ENCODE measurements at places on chromosomes 2 and 18. TPM values are rescaled to one million over a fixed set of nuclear protein-coding genes. Genes with fewer than 3 reads are reported as not detected.

ALPG gene
- not detected for total RNA-seq

DNAH7 gene
- 7.2 TPM for total RNA-seq

C2orf42 gene
- 18.7 TPM for total RNA-seq

DNA sequence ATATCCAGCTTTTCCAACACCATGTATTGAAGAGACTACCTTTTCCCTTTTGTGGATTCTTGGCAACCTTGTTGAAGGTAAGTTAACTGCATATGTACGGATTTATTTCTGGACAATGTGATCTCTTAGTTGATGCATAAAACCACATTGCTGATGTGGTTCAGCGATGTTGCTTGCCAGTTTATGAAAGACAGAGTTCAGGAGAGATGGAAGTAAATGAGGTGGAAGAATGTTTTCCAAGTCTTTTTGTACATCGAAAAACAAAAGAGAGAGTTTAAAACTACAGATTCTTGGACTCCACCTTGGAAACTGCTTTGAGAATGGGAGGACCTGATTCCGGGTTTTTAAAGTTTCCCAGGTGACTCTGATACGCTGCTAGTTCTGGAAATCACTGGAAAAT is 43.8 kb downstream of the MOB4 start:
- no peaks in the 10 kb centered on the region for H3K27me3 ChIP-seq
- no peaks in the 10 kb centered on the region for H3K4me1 ChIP-seq
- no peak for DNase-seq
- H3K4me3 ChIP-seq, result no peak overlapping the region

DNA sequence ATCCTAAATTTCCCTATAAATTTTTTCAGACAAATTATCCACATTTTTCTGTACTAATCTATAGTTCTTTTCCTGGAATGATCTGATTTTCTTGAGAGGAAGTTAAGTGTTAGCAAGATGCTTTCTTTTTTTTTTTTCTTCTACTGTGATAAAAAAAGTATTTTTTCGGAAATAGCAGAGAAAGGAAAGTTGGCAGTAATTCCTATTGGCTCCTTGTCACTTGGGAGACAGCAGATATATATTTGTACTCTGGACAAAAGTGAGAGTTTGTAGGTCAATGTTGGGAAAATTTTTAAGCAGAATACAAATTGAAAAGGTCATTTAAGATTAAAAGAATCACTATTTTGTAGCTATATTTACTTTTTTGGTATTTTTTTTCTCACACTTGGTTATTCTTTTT is 635.7 kb upstream of the NRXN1 start:
- DNase-seq, result no peak
- H3K27me3 ChIP-seq, result no peaks in the 10 kb centered on the region
- no peaks in the 10 kb centered on the region for H3K36me3 ChIP-seq
- no peak overlapping the region for H3K27ac ChIP-seq

GRCh38 chr18:24935896-24936295 is 416.1 kb downstream of the ZNF521 start:
- no peaks in the 10 kb centered on the region for H3K4me1 ChIP-seq
- H3K27ac ChIP-seq, result no peak overlapping the region
- H3K36me3 ChIP-seq, result no peaks in the 10 kb centered on the region

- no peak overlapping the region for H3K4me3 ChIP-seq
- DNase-seq, result no peak
- H3K27me3 ChIP-seq, result no peaks in the 10 kb centered on the region
- no peaks in the 10 kb centered on the region for H3K4me1 ChIP-seq
These were observed 634.8 kb upstream of the ZEB2 start for GRCh38 chr2:145154731-145155130.

GRCh38 chr18:44778788-44779187 is 98.1 kb downstream of the SETBP1 start:
- no peaks in the 10 kb centered on the region for H3K4me1 ChIP-seq
- no peaks in the 10 kb centered on the region for H3K27me3 ChIP-seq
- peak overlapping the region; percentile 36 for H3K27ac ChIP-seq
- no peaks in the 10 kb centered on the region for H3K36me3 ChIP-seq
- no peak for DNase-seq

- no peaks in the 10 kb centered on the region for H3K36me3 ChIP-seq
- H3K27me3 ChIP-seq, result no peaks in the 10 kb centered on the region
- no peaks in the 10 kb centered on the region for H3K4me1 ChIP-seq
- DNase-seq, result no peak
These were observed 59.0 kb upstream of the SPRED2 start for GRCh38 chr2:65491381-65491905.

- H3K36me3 ChIP-seq, result no peaks in the 10 kb centered on the region
- H3K27ac ChIP-seq, result peak overlapping the region; percentile 73
- no peaks in the 10 kb centered on the region for H3K4me1 ChIP-seq
- DNase-seq, result no peak
These were observed 81.0 kb upstream of the PPM1B start for GRCh38 chr2:44087714-44088092.

- H3K4me1 ChIP-seq, result no peaks in the 10 kb centered on the region
- DNase-seq, result no peak
- no peak overlapping the region for H3K4me3 ChIP-seq
- no peaks in the 10 kb centered on the region for H3K27me3 ChIP-seq
- no peak overlapping the region for H3K27ac ChIP-seq
- no peaks in the 10 kb centered on the region for H3K36me3 ChIP-seq
These were observed 58.7 kb upstream of the RMDN2 start for GRCh38 chr2:37866171-37866934.

DNA sequence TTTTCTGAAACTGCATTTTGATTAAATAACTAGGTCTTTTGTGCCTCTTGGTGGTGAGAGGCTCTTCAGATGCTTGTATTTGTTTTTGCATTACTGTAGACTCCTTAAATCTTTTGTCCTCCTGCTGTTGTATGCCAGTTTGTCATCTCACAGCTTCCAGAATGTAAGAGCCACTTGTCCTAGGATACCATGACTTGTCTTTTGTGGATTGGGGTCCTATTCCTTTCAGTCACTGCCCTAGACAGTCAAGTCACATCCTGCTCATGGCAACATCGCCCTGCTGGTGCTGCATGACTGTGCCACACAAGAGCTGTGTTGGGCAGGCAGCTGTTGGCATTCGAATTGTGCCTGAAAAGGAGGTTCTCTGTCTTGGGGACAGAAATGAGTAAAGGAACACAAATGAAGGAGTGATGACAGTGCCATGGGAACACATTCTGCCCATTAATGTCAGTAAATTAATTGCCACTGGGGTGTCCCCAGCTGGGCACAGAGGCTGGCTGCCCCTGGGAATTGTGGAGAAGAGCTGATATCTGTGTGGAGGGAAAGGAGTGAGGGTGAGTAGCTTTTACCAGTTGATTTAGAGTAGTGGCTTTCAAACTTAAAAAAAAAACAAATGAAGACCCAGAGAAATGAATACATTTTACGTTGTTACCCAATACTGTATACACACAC is 140.3 kb downstream of the ARL6IP6 start:
- no peak for DNase-seq
- H3K27me3 ChIP-seq, result no peaks in the 10 kb centered on the region
- no peak overlapping the region for H3K4me3 ChIP-seq
- no peaks in the 10 kb centered on the region for H3K36me3 ChIP-seq
- no peak overlapping the region for H3K27ac ChIP-seq

DNA sequence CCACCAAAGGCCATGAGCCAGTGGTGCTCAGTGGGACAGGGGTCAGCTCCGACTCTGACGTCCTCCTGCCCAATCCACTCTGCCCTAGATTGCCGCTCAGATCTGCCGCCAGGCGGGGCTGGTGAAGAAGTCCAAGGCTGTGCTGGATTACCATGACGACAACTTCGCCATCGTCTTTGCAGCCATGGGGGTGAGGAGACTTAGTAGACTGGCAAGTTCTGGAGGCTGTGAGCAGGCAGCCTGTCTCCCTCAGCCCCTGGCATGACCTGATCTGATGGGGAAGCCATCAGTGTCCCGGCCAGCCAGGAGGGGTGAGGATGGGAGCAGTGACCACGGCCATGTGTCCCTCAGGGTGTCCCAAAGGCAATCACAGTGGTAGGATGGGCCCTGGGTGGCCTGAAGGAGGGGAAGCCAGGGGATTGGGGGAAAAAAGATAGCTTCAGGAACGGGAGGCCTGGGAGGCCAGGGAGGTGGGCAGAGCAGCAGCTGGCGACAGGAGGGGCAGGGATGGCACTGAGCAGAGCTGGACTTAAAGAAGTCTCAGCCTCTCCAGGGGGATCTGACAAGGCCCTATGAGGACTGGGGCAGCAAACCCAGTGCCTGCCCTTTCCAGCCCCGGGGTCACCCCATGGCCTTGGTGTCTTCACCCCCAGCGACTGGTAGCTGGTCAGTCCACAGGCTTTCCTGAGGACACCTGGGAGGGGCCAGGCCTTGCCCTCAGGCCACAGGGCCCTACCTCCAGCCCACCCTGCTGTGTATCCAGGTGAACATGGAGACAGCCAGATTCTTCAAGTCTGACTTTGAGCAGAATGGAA is 17.4 kb upstream of the ANKRD53 start:
- no peak overlapping the region for H3K27ac ChIP-seq
- peak; percentile 11 for DNase-seq
- H3K36me3 ChIP-seq, result no peaks in the 10 kb centered on the region
- H3K4me1 ChIP-seq, result no peaks in the 10 kb centered on the region

- DNase-seq, result no peak
- no peak overlapping the region for H3K27ac ChIP-seq
- H3K36me3 ChIP-seq, result no peaks in the 10 kb centered on the region
- H3K4me1 ChIP-seq, result no peaks in the 10 kb centered on the region
These were observed 158.4 kb downstream of the SLC4A10 start for GRCh38 chr2:161782615-161783014.

GRCh38 chr2:3633982-3634595 is 23.9 kb upstream of the ALLC start:
- H3K27ac ChIP-seq, result no peak overlapping the region
- no peaks in the 10 kb centered on the region for H3K36me3 ChIP-seq
- no peak for DNase-seq

- no peaks in the 10 kb centered on the region for H3K27me3 ChIP-seq
- H3K36me3 ChIP-seq, result no peaks in the 10 kb centered on the region
- peak; percentile 30 for DNase-seq
- H3K4me1 ChIP-seq, result no peaks in the 10 kb centered on the region
- no peak overlapping the region for H3K4me3 ChIP-seq
These were observed 46.3 kb downstream of the ANKMY1 start for GRCh38 chr2:240511351-240512108.

GRCh38 chr2:143219266-143219665 is 90.0 kb downstream of the ARHGAP15 start:
- H3K4me3 ChIP-seq, result no peak overlapping the region
- no peaks in the 10 kb centered on the region for H3K36me3 ChIP-seq
- H3K4me1 ChIP-seq, result no peaks in the 10 kb centered on the region
- H3K27ac ChIP-seq, result no peak overlapping the region
- H3K27me3 ChIP-seq, result no peaks in the 10 kb centered on the region

GRCh38 chr2:216404010-216404618 is 8.2 kb upstream of the SMARCAL1 start:
- H3K4me3 ChIP-seq, result no peak overlapping the region
- H3K27ac ChIP-seq, result no peak overlapping the region
- no peaks in the 10 kb centered on the region for H3K4me1 ChIP-seq
- H3K27me3 ChIP-seq, result no peaks in the 10 kb centered on the region
- DNase-seq, result no peak
- no peaks in the 10 kb centered on the region for H3K36me3 ChIP-seq

DNA sequence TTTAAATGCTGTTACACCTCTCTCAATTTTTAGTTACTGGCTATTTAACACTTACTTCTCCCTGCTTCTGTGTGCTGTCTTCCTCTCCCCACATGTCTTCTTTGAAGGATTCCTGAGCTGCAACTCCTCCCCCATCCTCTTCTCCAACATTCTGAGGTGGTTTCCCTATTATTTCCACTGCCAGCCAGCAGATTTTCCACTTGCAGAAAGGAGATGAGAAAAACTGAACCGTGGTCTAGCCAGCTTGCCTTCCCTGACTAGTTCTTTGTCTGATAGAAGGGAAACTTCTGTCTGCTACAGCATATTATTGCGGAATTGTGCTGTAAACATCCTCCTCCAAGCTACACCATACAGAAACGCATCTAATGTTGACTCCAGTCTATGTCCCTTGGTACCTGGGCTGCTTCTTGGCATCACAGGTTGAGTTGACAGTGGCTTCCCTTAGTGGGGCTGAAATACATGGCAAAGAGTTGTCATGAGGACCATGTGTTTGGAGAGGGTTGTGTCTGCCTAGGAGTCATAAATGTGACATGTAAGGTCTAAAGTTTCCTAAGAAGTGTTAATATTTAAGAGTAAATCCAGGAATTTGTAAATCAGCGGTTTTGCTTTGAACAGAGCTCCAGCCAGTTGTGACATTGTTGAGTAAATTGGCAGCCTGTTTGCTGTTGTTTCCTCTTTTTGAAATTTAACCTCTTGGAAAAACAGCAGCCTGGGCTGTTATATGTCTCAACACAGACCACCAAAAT is 68.3 kb upstream of the RND3 start:
- H3K4me1 ChIP-seq, result no peaks in the 10 kb centered on the region
- no peak overlapping the region for H3K27ac ChIP-seq
- H3K4me3 ChIP-seq, result no peak overlapping the region
- no peaks in the 10 kb centered on the region for H3K36me3 ChIP-seq
- H3K27me3 ChIP-seq, result no peaks in the 10 kb centered on the region

- H3K27me3 ChIP-seq, result no peaks in the 10 kb centered on the region
- no peaks in the 10 kb centered on the region for H3K36me3 ChIP-seq
- no peak overlapping the region for H3K4me3 ChIP-seq
- peaks cover 6% of the 10 kb centered on the region for H3K4me1 ChIP-seq
- no peak for DNase-seq
These were observed 35.0 kb upstream of the ADAM17 start for GRCh38 chr2:9590641-9591040.

DNA sequence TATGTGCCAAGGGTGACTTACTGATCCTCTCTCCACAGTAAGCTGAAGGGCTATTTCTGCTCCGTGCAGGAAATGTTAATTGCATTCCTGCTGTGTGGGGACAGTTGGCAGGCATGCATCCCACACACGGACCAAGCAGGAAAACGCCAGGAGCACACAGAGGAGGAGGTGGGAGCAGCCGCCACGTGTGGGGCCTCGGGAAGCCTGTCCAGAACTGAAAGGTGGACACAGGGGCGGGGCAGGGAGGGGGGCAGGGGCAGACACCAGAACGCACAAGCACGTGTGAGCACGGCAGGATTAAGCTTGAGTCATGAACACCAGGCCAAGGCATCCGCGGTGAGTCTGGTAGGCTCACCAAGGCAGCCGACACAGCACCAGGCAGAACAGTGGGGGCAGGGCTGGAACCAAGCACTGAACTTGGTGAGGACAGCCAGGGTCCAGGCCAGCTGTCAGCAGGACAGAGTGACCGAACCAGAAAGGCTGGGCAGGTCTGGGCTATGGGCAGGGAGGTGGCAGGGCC is 177.1 kb downstream of the EIPR1 start:
- H3K4me3 ChIP-seq, result no peak overlapping the region
- no peak overlapping the region for H3K27ac ChIP-seq
- H3K36me3 ChIP-seq, result no peaks in the 10 kb centered on the region
- H3K27me3 ChIP-seq, result no peaks in the 10 kb centered on the region
- H3K4me1 ChIP-seq, result no peaks in the 10 kb centered on the region

DNA sequence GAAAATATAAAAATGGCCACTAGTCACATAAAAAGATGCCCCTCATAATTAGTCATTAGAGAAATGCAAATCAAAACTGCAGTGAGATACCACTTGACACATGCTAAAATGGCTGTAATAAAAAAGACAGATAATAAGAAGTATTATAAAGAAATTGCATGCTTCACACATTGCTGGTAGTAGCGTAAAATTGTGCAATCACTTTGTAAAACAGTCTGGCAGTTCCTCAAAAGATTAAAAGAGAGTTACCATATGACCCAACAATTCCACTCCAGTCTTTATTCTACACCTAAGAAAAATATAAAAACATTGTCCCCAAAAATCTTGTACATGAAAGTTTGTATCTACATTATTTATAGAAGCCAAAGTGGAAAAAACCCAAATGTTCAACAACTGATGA is 170.6 kb upstream of the FIGN start:
- H3K36me3 ChIP-seq, result no peaks in the 10 kb centered on the region
- no peak overlapping the region for H3K27ac ChIP-seq
- H3K4me1 ChIP-seq, result no peaks in the 10 kb centered on the region
- H3K27me3 ChIP-seq, result no peaks in the 10 kb centered on the region
- DNase-seq, result no peak

GRCh38 chr18:74291472-74291770 is 342 bp downstream of the CYB5A start:
- no peak for DNase-seq
- peak overlapping the region; percentile 86 for H3K27ac ChIP-seq
- no peaks in the 10 kb centered on the region for H3K27me3 ChIP-seq
- H3K4me3 ChIP-seq, result peak overlapping the region; percentile 85
